ENCODE measurements at places on chromosomes 4 and X.
A peak's percentile ranks its signal among the peaks of the same experiment; 100 is the strongest.

- no peak for DNase-seq
Observed at GRCh38 chr4:2007804-2008670, 737 bp downstream of the NELFA start.

DNA sequence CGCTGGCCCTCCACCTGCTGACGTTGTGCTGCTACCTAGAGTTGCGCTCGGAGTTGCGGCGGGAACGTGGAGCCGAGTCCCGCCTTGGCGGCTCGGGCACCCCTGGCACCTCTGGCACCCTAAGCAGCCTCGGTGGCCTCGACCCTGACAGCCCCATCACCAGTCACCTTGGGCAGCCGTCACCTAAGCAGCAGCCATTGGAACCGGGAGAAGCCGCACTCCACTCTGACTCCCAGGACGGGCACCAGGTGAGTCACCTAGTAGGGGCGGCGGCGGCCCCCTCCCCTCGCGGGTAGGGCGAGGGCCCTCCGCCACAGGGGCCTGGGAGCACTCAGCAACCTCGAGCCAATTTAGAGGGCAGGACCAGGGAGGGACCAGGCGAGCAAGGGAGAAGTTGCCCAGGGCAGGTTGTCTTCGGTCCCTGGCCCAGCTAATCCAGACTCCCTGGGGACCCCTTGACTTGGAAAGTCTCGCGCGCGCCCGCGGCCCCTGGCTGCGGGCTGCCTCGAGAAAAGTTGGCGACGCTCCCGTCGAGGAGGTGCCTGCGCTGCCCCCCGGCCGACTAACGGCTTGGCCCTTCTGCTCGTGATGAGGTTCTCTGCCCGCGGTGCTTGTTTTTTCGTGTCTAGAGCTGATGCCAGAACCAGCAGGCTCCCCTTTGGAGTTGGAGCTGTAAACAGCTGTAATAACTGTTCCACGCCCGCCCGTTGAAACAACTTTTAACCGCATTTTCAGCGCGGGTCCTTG lies 717 bp downstream of the EDA start:
- DNase-seq = no peak

GRCh38 chr4:71713611-71714203 lies 70.2 kb downstream of the GC start:
- DNase-seq = no peak

GRCh38 chr4:24809815-24810405 lies 14.5 kb downstream of the SOD3 start:
- no peak for DNase-seq

- DNase-seq = no peak
Observed at GRCh38 chr4:138916763-138917162, 98.8 kb upstream of the NOCT start.

DNA sequence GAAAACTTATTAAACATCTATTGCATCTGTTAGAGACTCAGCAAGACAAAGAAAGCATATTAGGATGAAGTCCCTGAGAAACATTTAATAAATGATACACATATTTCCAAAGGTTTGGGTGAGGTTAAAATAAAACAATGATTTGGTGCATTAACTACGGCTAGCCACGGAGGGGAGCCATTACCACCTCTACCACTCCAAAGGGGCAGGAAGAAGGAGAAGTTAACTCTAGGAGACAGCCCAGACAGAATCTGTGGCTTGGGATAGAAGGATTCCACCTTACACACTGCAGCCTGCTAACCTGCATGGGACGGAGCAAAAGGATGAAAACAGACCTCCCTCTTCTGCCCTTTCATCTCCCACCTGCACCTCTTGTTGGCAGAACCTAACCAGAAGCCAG lies 189.1 kb upstream of the C1QTNF7 start:
- DNase-seq = no peak

- no peak for DNase-seq
Observed at GRCh38 chrX:40260146-40260747, 162.5 kb upstream of the BCOR start.

DNA sequence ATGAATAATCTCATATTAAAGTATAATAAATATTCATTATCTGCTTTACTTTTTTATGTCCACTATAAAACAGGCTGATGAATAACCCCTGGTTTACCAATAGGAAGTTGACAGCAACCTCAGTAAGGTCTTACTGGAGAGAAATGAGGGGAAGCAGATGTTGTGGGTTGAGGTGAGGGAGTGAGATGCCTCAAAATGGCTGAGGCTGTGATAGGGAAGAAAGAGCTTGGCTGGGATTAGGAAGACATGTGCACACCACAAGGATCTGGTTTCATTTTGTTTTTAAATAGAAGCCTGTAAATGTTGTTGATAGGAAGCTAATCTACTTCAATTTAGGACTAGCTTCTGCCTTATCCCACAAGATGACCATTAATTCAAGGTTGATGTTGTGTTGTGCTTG lies 14.4 kb upstream of the CYBB start:
- no peak for DNase-seq

DNA sequence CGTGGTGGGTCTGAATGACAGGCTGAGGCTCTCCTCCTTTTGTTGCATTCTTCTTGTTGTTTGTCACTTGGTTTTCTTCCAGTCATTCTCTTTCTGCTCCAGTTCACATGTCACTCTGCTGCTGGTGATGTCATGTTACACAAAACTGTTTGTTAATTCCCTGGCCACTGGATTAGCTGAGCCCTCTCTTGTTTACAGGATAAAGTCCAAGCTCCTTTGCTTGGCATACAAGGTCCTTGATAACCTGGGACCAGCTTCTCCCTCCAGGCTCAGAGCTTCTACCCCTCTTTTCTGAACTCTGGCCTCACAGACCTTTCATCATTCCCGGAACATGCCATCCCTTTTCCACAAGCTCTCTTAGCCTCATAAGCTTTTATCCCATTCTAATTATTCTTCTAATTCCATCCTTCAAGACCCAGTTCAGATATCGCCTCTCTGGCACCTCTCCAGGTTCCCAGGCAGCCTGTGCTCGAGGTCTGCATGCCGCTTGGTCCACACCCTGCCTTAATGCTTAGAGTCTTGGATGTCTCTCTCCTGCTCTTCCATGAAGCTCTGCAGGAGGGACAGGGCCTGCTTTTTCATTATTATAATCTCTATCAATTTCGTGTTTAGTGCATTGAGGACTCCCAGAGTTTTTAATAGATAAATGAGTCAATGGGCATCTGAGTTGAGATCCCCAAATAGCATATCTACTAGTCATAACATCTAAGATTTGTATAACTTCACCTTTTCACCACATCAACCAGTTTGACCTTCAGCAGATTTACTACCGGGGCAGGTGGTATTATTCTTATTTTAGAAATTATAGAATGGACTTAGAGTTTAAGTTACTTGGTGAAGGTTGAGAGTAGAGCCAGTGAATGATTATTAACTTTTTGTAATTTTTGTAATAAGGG lies 98.7 kb downstream of the TMEM131L start:
- no peak for DNase-seq

DNA sequence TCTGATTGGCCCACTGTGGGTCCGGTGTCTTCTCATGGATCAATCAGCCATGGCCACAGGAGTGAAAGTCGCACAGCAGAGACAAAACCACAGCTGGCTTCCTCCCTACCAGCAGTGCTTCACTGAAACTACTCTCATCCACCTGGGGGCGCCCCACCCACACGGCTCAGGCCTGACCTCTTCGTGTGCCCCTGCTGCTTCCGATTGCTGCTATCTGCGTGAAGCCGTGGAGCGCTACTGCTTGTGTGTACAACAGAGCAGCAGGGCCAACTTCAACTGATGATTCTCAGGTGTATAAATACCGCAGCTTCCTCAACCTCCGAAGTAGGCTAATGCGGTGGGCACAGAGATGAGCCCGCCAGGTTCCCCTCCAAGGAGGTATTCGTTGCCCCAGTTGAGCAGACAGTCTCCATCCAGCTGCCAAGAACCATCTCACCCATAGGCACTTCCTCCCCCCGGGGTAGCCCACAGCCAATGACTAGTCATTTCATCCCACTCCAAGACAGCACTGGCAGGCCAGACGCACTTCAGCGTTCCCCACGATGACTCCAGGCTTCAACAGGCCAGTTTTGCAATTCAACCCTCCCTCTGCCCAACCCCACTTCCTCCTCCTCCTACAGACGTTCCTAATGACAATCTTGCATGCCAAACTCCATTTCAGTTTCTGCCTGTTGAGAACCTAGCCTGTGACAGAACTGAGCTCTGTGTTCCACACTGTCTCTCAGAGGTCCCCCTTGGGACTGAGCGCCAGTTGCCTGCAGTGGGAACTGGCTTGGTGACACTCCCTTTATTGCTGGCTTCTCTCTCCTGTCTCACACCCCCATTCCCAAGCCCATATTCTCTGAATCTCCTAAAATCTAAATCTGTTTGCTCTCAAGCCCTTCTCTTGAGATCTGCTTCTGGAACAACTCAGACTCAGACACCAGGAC lies 41.3 kb upstream of the ATP6AP2 start:
- peak; percentile 31 for DNase-seq

DNA sequence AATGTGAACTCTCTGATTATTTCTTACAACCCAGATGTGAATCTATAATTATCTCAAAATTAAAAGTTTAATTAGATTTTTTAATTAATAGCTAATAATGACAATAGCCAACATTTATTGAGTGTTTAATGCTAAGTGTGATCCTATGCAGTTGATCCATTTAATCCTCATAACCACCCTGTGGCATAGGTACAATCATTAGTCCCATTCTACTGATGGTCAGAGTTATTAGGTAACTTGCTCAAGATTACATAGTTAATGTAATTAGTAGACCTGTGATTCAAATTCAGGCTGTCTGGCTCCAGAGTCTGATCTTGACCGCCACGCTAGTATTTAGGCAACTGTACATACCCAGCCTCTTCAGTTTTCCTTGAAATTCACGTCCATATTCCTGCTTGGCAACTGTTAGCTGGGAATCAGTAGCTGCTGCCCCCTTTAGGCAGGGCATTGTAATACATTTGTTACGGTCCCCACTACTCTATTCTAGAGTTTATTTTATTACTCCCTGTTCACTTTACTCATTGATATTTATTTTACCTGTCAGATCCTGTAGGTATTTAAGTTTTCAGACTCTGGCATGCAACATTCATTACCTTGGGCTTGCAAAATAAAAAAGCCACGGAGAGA lies 20.6 kb upstream of the TEC start:
- DNase-seq = no peak

- DNase-seq = no peak
Observed at GRCh38 chr4:106358899-106359298, 9.7 kb downstream of the GIMD1 start.

- no peak for DNase-seq
Observed at GRCh38 chr4:113881256-113881655, 98.2 kb downstream of the ARSJ start.

- no peak for DNase-seq
Observed at GRCh38 chr4:105357258-105357980, 116.4 kb downstream of the PPA2 start.

DNA sequence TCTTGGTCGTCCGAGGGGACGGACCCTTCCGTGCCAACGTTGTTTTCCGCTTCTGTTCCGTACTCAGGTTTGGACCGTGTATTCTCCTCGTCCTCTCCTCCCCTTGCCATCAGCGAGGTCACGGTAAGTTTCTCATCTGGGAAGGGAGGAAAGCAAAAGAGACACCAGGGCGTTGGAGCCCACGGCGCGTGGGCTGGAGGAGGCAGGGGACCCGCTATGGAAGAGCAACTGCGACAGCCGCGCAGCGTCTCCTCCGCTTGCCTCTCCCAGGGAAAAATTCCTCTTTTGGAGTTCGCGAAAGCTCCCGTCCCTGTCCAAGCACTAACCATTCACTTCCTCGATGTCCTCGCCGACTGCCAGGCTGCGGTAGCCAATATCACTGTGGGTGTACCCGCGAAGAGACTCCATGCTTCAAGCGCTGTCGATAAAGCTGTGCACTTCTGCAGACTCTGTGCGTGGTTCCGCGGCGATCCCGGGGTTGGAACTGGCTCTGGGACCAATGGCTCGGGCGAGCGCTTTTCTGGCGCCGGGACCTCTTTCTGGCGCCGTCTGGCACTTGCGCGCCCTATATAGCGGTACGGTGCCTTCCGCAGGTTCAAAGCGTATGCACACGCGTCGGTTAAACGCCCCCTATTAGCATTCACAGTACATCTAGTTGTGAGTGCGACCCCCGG lies at the start of gene ESX1:
TSS of gene ESX1 (minus strand) at position 492 of the 674 bp plus-strand sequence. CDS start at position 408, 84 bp downstream.
- DNase-seq = no peak

DNA sequence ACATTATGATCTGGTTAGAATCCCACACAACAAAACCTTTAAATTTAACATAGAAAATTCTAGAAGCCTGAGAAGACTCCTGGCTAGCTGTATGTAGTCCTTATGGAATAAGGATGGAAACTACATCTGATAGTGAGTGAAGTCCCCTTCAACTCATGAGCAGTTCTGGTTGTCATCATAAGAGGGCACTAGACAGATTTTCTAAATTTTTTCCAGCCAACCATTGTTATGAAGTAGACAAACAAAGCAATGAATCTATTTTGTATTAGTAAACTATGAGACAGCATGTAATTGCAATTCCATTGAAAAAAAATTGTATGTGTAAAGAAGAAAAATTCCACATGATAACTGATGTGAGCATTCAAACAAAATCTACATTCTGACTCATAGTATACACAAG lies 35.2 kb downstream of the PWWP3B start:
- DNase-seq = no peak

- DNase-seq = no peak
Observed at GRCh38 chr4:2743518-2744445, 12.4 kb downstream of the TNIP2 start.
